NCI-H2171 (cell line): ENCODE measurements at places on chromosomes 5 and 9.

GRCh38 chr5:83482961-83483360, 11.4 kb downstream of the VCAN start:
- DNase-seq: no peak

DNA sequence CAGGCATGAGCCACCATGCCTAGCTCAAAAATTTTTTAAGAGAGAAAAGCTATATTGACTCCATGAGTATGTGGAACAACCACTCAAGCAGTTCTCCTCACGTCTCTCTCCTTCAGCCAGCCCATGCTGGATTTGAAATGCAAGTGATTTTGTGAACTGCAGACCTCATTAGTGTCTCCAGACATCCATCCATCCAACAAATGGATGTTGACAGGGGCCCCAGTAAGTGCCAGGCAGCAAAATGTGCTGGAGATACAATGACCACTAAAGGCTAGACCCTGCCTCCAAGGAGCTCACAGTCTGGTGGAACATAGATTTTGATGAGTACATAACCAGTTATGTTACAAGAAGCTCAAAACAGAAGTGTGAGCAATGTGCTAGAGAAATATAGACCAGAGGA, 37.1 kb upstream of the PPARGC1B start:
- DNase-seq: no peak

DNA sequence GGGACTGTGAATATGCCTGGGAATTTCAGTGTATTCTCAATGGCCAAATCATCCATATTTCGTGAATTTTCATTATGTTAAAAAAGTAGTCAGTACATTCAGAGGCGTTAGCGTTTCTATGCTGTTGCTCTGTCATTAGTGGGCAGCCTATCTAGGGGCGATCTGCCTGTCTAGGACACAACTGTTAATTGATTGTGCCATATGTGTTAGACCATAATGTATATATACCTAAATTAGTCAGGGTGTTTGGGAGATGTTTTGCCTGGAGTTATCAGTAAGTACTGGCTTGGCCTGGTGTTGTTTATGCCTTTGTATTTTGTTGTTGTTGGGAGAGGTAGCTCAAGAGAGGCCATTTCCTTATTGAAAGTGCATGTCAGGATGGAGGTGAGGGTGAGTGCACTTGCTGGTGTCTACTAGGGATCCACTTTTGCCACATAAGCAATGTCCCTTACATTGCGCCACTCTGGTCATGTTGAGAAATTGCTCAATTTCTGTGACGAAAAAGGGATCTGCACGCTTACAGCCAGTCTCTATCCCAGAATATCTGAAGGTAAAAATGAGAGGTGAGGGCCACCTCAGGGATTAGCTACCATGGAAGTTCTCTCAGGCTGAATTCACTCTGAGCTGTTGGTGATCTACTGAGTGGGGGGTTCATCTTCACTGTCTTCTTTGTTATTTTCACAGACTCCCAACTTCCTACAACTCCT, 123.3 kb downstream of the ST8SIA4 start:
- DNase-seq: no peak

GRCh38 chr5:6567068-6567467, 65.8 kb downstream of the NSUN2 start:
- DNase-seq: no peak

DNA sequence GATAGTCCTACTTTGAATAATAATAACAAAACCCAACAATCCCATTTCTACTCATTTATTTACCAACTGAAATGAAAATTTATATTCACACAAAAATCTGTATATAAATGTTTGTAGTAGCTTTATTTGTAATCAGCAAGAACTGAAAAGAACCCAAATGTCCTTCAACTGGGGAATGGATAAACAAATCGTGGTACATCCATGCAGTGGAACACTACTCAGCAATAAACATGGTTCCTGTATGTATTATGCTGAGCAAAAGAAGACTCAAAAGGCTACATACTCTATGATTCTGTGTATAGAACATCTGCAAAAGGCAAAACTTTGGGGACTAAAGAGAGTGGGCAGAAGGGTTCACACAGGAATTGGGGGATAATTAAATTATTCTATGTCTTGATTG, 136.1 kb upstream of the HAND1 start:
- DNase-seq: no peak

DNA sequence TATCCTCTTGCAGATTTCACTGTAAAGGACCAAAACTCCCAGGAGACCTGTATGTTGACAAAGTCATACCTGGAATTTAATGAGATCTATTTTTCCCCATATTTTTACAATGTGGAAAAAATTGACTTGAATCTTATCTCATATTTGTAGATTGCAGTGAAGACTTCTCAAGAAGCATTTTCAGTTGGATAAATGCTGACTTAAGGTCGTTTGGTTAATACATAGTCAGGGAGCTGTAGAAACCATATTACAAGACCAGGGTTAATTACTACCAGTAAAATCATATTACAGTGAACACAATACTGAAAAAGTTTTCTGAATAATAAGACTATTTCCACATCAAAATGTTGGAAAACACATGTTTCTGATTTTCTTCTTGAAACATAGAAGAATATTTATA, 119.8 kb downstream of the ATG10 start:
- no peak for DNase-seq

DNA sequence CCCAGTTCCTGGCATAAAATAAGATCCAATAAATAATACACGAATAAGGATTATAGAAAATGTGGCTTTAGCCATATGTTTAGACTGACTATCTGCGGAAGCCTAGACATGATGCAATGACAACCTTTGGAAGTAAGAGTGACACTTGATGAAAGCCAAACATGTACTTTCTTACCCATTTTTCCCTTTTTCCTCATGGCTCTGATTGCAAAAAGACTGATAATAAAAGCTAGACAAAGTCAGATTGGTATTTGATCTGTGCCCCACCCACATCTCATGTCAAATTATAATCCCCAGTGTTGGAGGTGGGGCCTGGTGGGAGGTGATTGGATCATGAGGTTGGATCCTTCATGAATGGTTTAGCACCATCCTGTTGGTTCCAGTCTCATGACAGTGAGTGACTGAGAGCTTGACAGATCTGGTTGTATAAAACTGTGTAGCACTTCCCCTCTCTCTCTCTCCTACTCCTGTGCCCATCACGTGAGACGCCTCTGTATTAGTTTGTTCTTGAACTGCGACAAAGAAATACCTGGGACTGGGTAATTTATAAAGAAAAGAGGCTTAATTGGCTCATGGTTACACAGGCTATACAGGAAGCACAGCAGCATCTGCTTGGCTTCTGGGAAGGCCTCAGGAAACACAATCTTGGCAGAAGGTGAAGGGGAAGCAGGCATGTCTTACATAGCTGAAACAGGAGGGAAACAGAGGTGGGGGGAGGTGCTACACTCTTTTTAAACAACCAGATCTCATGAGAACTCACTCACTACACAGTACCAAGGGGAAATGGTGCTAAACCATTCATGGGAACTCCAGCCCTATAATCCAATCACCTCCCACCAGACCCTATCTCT, 243.4 kb upstream of the PIK3R1 start:
- no peak for DNase-seq

GRCh38 chr5:171314728-171315385, 5.8 kb downstream of the TLX3 start:
- no peak for DNase-seq

GRCh38 chr5:93058309-93058708, 522.7 kb downstream of the NR2F1-AS1 start:
- DNase-seq: no peak

DNA sequence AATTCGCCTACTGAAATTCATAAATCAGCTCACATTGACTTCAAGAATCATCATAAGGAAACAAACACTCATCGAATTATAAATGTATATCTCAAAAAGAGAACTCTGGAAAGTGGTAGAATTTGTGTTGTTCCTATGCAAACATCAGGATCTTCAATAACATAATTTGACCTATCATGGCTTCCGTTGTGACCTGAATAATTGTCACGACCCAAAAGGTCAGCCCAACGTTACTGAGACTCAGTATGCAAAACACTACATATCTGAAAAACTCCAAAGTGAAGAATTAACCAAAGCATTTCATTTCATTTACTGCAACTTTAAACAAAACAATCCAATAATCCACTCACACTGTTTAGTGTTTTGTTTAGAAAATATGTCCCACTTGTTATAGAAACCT, 1.2 kb downstream of the RAPGEF6 start:
- no peak for DNase-seq
